ENCODE measurements at places on chromosomes 5 and 9.
A peak's percentile ranks its signal among the peaks of the same experiment; 100 is the strongest.

GRCh38 chr5:83321483-83322055, 150.0 kb upstream of the VCAN start:
- no peak for DNase-seq

GRCh38 chr5:147464211-147464610, 45.7 kb downstream of the DPYSL3 start:
- peak; percentile 75 for DNase-seq

DNA sequence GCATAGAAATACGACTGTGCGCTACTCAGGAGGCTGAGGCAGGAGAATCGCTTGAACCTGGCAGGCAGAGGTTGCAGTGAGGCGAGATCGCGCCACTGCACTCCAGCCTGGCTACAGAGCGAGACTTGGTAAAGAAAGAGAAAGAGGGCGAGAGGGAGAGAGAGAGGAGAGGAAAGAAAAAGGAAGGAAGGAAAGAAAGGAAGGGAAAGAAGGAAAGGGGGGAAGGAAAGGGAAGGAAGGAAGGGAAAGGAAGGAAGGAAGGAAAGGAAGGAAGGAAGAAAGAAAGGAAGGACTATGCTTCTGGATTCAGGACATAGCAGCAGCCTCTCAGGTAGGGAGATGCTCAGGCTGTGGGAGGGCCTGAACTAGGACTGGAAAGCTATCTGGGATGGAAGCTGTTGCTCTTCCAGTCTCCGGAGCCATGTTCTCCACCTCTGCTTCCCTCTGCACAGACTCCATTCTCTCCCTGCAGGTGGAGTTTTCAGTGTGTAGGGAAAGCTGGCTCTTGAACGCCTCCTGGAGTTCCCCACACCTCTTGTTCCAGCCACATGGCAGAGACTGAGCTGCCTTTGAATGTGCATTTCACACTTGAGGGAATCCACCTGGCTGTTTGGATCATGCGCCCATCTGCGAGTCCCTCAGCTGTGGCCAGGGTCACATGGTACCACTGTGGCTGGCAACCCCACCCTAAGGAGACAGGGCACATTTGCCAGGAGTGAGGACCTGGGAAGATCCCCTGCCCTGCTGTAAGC, 9.1 kb downstream of the SWI5 start:
- no peak for DNase-seq

DNA sequence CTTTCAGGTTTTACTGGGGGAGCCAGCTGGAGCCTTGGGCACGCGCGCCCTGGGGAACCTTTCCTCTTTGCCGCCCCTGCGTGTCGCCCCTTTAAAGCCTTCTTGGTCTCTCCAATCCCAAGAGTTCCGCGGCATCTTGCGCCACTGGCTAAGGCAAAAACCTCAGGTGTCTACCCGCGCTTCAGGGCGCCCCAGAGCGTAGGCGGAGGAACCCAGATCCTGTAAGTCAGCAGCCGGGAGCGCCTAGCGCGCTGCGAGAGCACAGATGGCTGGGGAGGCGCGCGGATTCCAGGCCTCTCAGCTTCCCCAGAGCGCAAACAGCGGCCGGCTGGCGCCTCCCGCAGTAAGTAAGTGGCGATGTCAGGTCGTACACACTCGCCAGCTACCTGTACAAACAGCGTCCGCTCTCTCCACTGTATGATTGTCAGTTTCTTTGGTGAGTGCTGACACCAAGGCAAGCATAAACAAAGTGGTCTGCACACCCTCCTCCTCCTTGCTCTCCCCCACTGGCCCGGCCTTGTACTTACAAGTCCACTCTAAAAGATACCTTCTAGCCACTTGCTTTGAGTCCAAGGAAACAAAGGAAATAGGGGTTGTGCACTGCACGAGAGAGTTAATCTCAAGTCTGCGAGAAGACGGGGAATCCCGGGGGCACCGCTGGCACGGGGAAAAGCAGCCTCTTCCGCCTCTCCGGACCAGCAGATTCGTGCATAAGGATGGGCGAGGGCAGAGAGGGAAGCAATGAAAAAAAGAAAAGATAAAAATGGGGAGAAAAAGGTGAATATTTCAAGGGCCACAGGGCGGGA, 2.9 kb downstream of the HTR1A start:
- DNase-seq = peak; percentile 90

DNA sequence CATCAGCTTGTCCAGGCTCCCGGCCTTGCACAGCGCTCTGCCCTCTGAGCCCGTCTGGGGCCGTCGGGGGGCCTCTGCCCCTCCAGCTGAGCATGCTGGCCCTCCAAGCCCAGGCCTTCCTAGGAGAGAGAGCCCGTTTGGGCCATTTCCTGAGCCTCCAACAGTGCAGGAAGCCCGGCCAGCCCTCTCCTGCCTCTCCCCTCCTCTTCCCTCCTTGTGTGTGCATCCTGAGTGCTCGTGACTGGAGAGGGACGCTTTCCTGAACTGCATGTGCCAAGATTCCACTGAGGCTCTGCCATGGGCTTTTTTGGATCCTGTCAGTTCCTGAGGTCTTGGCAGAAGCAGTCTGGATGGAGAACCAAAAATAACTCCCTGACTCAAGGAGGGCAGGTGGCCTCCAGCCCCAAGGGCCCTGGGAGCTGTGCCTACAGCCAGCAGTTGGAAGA, 15.6 kb downstream of the OLFM1 start:
- no peak for DNase-seq

GRCh38 chr5:170907758-170908157, 45.9 kb downstream of the RANBP17 start:
- DNase-seq = no peak

DNA sequence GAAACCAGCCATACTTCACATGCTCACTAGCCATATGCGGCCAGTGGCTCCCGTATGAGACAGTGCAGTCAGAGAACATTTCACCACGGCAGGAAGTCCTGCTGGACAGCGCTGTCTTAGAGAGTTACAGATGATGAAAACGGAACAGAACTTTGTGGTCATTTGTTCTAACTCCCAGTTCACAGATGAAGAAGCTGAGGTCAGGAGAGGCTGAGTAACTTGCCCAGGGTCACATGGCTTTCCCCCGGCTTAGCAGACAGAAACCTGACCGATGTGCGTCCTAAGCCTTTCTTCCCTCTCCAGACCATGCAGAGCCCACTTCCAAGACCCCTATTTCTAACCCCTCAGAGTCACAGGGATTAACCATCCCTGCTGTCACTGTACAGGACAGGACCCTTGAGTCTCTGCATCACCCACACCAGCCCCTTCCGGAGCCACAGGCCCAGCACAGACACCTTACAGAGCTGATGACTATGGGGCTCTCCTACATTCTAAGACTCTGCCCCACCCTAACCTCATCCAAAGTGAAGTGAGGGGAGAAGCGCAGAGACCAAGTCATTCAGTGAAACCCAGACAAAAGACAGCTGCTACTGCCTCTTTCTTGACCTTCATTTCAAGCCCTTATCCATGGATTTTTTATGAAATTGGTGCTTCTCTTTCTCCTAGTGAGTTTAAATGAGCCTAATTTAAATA, 86.9 kb downstream of the PTPN3 start:
- no peak for DNase-seq

DNA sequence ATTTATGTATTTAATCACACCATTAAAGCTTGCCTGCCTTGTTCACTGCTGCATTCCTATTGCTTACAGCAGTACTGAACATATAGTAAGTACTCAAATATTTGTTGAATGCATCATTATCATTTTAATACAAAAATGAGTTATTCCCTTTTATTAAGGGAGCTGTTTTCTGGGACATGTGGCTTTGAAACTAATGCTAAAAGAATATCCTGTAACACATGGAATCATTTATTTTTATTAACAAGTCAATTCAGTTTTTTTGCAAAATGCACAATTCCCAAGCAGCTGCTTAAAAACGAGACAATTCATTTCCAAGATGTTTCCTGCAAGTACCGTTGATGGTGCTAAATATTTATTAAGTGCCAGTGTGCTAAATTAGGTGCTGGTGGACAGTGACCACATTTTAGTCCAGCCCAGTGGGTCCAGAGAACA, 148.3 kb upstream of the NR3C1 start:
- no peak for DNase-seq

- peak; percentile 87 for DNase-seq
These were observed 104.2 kb downstream of the PPARGC1B start for GRCh38 chr5:149834246-149834855.

DNA sequence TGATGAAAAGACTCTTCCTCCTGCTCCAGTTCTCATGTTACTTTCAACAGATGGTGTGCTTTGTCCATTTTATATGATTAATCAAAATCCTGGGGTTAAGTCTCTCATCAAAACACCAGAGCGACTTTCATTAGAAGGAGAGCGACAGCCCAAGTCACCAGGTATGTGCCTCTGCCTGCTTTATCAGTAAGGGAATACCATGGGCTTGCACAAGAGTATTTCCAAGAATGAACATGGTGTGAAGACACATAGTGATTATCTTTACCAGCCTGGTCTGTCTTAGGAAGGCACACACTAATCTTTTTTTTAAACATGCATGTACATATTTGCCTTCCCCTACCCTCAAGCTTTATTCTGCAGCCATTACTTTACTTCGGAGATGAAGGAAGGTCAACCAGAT, 15.2 kb downstream of the NUP214 start:
- no peak for DNase-seq

DNA sequence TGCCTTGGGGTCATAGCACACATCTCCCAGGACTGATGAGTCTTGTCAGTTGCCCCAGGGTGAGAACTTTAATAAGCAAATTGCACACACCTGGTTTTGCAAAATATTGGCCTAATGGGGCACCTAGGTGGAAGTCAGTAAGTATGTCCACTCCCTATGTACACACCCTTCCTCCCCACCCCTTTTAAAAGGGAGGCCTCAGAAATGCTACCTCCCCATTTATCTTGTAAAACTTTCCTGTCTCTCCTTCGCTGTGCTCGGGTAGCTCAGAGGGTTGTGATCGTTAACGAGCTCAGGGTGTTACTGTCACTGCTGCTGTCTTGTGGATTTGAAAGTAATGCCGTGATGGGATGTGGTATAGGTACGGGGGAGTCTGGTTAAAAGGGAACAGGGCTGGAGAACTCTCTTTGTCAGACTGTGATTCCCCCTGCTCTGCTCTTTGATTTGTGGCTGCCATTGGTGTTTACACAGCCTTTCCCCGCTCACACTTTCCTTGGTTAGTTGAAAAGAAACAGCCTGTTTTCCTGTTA, 26.2 kb downstream of the ZNF462 start:
- peak; percentile 58 for DNase-seq

- DNase-seq = no peak
These were observed 521.7 kb upstream of the CLINT1 start for GRCh38 chr5:158380661-158381060.
